NCI-H1417 treated with DMSO at 0.1 percent for 48 hours (cell line): ENCODE measurements at places on chromosomes 5 and 9.

DNA sequence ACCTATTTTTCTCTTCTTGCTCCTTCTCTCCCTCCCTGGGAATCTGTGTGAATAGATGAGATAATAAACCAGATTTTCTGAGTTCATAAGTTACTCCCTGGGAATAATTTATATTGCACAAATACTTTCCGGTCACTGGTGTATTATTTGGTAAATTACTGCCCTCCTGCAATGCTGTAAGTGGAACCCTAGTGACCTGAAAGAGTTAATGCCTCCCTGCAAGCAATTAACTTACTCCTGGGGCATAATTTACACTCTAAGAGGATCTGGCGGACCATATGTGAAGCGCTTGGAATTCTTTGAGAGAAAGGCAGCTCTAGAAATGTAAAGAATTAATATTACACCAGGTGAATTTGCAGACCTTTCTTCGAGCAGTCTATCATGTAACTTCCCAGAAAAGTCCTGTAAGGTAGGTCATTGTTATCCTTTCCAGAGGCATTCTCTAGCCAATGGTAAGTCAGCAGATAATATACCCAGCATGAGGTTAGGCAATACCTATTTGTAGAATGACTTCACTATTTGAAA lies 7.0 kb upstream of the GDNF start:
- peak; percentile 25 for DNase-seq

- DNase-seq = no peak
Observed at GRCh38 chr9:19133549-19134345, 6.5 kb upstream of the PLIN2 start.

- DNase-seq = no peak
Observed at GRCh38 chr9:133760713-133761290, 22.6 kb upstream of the SARDH start.

- no peak for DNase-seq
Observed at GRCh38 chr9:76302947-76303550, 91.2 kb downstream of the RFK start.

GRCh38 chr9:85527331-85528020 lies 214.3 kb downstream of the AGTPBP1 start:
- DNase-seq = no peak

DNA sequence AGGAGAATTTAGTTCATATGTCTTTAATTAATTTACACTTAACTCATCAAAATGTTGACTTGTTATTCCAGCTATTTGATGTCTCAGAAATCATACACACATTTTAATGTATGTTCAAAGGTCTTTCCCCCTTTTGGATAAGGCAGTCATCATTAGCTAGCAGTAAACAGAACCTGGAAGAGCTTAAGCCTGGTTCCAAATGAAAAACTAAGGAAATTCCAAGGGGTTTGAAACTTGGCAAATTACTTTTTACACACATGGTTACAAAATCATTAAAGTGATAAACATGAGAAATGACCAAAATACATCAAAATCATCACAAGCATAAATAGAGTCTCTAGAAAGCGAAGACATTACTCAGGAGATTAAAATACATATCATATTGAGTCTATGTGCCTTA lies 359.8 kb upstream of the ZNF608 start:
- DNase-seq = no peak

DNA sequence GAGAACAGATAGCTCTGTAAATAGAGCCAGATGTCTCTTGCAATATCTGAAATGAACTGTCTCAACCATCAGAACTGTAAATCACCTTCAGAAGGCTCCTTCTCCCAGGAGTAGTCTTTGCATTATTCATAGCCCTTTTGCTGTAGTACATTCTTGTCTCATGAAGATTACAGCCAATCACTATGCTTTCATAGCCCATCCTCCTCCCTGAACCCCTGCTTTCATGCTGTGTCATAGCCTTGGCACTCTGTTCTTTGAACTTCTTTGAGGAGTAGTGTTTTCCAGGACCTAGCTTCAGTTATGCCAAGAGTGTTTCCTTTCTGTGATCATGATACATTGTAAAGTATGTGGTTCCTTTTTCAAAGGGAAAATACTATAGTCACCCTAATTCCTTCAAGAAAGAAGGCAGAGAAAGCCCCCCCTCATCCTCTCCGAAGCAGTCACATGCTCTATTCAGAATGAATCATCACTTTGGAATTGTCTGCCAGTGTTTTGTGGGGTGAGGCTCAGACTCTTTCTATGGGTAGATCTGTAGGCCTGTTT lies 61.1 kb downstream of the GRIA1 start:
- DNase-seq = no peak

DNA sequence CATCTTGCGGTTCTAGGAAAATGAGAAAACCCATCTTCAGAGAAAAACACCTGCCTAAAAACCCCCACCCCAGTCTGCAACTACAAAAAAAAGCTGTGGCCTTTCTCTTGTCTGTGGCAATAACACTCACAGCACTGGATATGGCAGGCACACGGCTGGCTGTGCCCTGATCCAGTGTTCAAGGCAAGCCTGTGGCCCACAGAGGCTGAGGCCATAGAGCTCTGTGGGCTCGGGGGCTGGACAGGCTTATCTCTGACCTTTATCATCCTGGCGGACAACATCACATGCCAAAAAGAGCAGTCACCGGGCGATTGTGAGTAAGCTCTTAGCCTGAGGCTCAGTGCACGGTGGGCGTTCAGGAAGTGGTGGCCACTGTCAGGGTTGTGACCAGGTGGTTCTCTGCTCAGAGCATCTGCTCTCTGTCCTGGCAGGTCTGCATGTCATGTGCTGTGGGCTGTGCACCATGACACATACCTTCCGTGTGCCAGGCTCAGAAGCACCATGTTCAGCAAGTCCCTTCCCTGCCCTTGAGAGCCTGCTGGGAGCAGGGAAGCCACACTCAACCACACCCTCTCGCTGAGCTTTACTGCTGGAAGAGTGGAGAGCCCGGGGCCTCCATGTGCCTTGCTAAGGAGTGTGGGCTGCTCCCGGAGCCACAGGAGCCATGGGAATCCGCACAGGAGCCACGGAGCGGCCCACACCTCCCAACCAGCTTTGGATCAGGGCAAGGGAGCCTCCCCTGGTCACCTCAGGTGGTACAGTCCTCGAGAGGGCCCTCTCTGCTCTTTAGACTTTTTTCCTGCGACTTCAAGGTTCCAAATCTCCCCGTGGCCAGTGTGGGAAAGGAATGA lies 34.6 kb upstream of the WDR38 start:
- DNase-seq = no peak

DNA sequence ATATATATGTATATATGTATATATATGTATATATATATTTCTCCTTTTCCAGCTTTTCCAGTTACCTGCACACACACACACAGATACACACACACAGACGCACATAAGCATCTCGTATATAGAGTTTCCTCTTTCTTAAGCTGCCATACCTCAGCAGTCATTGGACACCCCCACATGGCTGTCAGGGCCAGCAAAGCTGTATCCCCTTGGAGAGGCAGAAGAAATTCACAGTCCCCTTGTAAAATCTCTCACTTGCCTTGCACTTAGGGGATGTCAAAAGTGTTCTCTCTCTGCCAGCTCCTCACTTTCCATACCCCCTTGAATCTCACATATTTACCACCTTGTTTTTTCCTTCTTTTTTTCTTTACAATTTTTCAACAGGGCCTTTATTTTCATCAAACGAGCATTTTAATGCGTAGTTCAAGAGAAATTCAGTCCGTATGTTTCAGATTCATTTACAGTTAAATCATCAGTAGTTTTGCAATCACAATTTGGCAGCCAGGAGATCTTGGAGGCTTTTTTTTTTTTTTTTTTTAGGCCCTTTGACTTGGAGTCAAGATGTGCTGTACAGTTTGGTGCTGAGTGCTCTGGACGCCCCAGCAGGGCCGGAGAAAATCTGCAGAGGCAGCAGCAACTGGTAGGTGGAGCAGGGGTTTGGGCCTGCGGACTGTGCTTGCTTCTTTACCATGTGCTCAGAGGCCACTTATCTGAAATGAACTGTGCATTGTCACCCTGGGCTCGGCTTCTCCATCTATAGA lies 244.9 kb upstream of the KLF4 start:
- no peak for DNase-seq

GRCh38 chr5:128778474-128778873 lies 186.8 kb upstream of the SLC27A6 start:
- DNase-seq = no peak

DNA sequence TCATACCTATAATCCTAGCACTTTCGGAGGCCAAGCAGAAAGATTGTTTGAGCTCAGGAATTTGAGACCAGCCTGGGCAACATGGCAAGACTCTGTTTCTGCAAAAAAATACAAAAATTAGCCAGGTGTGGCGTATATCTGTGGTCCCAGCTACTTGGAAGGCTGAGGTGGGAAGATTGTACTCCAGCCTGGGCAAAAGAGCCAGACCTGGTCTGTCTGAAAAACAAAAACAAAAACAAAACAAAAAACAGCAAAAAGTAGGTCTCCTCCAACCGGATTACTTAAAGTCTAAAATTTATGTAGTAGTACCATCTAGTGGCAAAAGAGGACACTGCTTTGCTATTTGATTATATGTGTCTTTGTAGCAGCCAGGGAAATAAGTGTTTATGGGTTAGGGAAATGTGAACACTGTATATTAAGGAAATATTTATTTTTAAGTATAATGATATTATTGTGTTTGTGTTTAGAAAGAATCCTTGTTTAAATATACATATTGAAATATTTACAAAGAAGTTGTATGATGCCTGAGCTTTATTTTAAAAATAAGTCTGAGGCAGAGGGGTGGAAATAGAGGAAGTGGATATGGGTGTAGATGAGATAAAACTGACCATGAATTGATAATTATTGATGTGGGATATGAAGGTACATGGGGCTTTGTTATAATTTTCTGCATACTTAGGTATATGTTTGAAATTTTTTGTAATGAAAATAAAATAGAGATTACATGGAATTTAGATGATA lies 20.0 kb downstream of the APC start:
- DNase-seq = peak; percentile 2

- no peak for DNase-seq
Observed at GRCh38 chr5:84373506-84373905, 11.2 kb downstream of the EDIL3 start.

- no peak for DNase-seq
Observed at GRCh38 chr9:129609486-129610212, 11.3 kb downstream of the C9orf50 start.

- DNase-seq = no peak
Observed at GRCh38 chr9:88319936-88320747, 68.1 kb upstream of the SPIN1 start.

DNA sequence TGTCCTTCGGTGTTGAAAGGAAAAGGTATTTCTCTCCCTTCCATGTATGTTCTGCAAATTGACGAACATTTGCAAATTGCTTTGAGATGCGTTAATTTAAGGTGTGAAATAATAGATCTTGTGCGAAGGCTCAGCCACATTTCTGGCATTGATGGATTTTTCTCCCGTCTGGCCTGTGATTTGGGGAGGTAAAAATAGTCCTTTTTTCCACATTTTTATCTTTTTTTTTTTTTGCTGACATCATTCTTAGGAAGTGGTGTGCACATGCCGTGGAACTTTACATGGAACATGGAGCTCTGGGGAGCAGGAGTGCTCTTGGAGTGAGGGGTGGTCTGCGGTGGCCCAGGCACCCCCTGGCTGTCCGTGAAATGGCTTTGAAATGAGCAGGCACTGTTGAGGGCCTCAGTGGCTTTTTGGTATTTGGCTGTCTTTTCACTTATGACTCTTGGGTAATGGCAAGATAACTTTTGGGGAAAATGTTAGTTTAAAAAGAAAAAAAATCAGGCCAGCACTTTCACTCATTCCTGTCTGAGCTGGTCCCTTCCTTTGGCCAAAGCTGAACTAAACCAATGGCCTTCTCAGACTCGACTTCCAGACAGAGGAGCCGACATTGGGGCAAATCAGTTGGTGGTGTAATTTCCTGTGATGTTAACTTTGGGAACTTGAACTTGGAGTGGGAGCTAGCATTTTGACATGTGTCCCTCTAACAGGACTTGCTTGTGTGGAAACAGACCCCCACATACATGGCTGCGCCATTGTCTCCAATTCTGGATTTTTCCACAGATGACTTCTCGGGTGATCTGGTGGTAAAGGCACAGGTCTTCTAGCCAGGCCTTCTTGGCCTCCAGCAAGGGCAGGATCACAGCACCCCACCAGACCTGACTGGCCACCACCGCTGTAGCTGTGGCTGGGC lies 4.2 kb downstream of the NEK6 start:
- DNase-seq = no peak

DNA sequence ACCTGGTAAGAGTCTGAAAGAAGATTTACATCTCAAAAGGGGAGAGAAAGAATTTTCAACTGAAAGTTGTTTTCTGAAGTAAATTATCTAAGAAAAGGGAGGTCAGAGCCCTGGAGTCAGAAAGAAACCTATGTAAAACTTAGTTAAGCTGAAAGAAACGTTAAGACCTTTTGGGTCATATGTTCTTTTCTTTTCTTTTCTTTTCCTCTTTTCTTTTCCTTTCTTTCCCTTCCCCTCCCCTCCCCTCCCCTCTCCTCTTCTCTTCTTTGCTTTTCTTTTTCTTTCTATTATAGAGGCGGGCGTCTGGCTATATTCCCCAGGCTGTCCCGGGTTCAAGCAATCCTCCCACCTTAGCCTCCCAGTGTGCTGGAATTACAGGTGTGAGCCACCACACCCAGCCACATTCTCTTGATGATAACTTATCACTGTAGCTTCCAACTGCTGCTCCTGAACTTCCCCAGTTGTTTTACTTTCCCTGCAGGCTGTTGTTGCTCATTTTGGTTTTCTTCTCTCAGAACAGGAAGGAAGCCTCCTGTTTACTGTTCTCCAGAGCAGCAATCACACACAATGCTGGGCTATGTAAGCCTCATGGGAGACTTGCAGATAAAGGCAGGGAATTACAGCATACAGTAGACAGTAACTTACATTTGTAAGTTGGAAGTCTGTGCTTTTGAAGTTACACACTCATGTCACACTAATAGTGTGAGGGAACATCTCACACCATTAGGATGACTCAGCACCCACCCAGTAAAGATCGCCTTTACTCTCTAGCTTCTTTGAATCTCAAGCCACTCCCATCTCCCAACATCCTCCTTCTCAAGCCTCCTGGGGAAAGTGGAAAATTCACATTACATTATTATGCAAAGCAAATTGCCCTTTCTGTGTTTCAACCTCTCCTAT lies 2216.6 kb upstream of the WWC1 start:
- no peak for DNase-seq
